Mesenteric fat pad (tissue), 1 donor: ENCODE measurements at places on chromosomes 1 and 21. TPM values are rescaled to one million over a fixed set of nuclear protein-coding genes. Genes with fewer than 3 reads are reported as not detected.

The RGS13 gene
- 1.0 TPM for total RNA-seq

The WNT3A gene
- not detected for total RNA-seq

The GPR25 gene
- total RNA-seq = not detected

DNA sequence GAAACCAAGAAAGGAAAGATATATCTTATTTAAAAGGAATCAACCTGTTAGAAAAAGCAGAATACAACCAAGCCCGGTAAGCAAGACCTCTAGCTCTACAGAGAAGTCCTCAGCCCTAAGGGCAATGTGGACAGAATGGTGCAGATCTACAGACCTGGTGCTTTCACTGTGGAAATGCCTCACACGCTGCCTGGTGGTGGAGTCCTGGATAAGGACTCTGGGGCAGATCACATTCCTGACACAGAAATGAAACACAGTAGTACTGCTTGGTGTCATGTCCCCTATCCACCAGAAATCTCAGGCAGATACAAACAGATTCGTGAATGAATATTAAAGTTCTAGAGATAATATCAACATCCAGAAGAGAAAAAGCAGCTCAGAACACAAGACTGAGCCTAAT lies 6.8 kb downstream of the CNN3 start:
- DNase-seq = no peak

- DNase-seq = no peak
Observed at GRCh38 chr1:46056325-46056724, 76.1 kb downstream of the PIK3R3 start.

DNA sequence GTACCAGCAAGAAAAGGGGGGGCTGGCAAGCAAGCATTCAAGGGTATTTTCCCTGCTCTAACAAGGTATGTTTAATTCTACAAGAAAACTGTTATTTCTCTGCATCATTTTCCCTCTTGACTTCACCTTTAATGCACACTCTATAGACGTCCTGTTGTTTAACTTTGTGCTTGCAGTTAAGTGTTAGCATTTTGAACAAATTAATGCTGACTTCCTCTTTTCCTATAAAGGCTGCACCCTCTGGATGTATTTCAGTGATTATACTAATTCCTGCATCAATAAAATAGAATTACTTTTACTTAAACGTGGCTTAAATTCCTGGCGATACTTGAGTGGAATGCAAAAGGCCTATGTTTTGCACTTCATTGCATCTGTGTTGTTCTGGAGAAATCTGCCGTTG lies 183.3 kb downstream of the KCNJ6 start:
- DNase-seq = no peak
